Suppressor macrophage treated with lipopolysaccharide for 1 hour (primary cell): ENCODE measurements at places on chromosomes 4 and X.

GRCh38 chrX:8720136-8720535, 11.8 kb downstream of the ANOS1 start:
- DNase-seq, result no peak

DNA sequence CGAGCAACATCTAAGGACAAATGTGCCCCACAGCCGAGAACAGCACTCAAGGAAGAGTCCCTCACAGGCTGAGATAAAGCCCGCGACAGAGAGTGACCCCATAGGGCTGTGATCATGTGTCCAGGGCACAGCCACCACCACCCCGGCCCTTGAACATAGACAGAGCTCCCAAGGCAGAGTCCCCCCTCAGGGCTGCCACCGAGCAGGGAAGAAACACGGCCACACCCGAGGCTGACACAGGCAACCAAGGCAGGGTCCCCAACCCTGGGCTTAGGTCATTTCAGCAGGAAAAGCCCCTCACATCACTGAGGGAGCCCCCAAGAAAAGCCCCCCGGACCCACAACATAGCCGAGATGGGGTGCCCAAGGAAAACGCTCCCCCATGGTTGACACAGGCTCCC, 463 bp downstream of the CT45A10 start:
- no peak for DNase-seq

GRCh38 chrX:10187421-10187820, 30.6 kb downstream of the CLCN4 start:
- no peak for DNase-seq

DNA sequence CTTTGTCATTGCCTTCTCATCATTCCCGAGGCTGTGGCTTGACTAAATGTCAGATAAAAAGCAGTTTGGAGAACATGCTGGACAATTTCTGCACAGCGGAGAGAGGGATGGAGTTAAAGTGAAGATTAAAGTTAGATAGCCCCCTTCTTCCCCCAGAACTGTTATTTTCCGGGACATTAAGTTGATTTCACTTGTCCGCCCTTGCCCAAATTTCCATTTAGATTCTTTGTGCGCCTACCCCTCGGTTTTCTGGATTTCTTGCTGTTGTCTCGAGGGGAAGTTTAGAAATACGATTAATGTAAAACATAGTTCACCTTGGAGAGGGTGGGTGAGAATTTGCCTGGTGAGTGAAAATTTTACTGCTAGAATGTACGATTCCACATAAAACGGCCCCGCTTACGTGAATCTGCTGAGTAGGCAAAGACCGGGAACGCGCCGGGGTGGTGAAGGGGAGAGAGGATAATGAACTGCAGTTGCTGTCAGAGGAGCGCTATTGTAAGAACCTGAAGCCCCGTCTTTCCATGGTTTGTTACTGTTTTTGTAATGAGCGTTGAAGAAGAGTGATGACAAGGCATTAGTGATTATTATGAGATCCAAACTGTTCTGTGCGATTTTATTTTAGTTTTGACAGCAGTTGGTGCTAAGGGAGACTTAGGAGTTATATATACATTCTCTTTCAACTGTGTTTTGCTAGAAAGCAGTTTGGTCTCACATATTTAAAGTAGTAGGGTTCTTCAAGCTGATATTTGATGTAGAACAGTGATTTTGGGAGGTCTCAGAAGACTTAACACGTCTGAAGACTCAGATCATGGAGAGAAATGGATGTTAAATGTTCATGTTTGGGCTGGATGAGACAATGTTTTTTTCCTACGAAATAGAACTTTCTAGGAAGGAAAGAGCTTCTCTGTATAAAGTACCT, 73.0 kb downstream of the AFF1 start:
- DNase-seq, result peak; percentile 55

DNA sequence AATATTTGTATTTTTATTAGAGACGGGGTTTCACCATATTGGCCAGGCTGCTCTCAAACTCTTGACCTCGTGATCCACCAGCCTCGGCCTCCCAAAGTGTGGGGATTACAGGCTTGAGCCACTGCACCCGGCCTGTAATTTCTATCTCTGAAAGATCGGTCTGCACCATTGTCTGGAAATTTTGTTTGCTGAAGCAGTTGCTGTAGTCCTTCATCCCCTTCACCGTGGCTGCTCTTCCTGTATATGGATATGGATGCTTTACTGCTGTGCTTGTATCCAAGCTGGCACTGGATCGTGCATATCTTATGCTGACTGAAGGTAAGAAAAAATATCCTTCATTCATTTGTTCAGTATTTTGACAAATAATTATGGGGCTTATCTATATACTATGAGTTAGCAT, 338.4 kb upstream of the GNPDA2 start:
- no peak for DNase-seq
